NCI-H2081 (cell line): ENCODE measurements at places on chromosomes 7 and 10.
A peak's percentile ranks its signal among the peaks of the same experiment; 100 is the strongest.

- DNase-seq, result no peak
These were observed 44.0 kb downstream of the COL13A1 start for GRCh38 chr10:69845574-69846292.

- DNase-seq, result no peak
These were observed 52.1 kb downstream of the TRRAP start for GRCh38 chr7:98930464-98930863.

DNA sequence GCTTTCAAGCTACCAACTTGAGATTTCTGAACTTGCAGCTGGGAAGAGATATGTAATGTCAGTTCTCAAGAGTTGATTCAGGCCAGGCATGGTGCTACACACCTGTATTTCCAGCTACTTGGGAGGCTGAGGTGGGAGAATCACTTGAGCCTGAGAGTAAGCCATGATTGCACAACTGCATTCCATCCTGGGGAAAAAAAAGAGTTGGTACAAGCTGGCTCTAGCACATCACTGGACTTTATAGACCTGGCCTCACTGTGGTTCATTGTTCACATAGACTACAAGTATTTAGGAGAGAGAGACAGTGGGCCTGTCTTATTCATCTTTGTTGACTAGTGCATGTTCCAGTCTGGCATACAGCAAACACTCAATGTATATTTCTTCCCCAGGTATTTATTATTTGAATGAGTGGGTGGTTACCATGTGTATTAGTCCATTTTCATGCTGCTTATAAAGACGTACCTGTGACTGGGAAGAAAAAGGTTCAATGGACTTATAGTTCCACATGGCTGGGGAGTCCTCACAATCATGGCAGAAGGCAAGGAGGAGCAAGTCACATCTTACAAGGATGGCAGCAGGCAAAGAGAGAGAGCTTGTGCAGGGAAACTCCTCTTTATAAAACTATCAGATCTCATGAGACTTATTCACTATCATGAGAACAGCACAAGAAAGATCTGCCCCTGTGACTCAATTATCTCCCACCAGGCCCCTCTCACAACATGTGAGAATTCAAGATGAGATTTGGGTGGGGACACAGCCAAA is 176.5 kb downstream of the PFKFB3 start:
- no peak for DNase-seq

DNA sequence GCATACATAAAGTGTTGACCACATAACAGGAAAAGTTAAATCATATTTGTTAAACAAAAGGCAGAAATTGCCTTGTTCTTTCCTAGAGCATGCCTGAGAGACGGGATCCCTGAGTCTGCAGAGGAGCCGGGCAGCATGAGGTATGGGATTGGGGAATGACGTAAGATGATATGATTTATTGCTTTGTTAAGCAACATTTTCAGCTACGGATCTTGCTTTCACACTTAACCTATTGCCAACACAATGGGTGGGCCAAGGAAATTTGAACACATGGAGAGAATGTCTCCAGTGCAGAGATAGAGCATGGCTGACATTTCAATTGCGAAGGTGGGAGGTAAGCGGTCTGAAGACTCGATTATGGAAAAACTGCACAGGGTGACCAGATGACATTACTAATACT is 76.7 kb downstream of the EMX2 start:
- no peak for DNase-seq

GRCh38 chr10:79049931-79050895 is 18.6 kb upstream of the ZMIZ1 start:
- DNase-seq, result no peak

DNA sequence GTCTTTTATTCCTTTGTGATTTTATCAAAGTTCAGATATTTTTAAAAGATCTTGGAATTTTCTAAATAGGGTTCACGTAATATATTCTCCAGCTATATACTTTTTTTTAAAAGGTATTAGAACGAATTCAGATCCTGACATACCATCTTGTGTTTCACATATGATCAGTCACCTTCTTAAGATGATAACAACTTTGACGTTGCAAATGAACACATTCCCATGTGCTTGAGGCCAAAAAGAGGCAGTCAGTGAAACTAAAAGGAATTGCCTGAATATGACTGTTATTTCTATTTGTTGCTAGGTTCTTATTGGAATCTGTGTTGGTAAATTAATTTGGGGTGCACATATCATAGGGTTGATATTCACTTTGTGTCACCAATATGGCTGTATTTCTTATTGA is 310.1 kb downstream of the MDFIC start:
- no peak for DNase-seq

GRCh38 chr10:30834153-30834552 is 197.5 kb downstream of the ZNF438 start:
- DNase-seq, result no peak

DNA sequence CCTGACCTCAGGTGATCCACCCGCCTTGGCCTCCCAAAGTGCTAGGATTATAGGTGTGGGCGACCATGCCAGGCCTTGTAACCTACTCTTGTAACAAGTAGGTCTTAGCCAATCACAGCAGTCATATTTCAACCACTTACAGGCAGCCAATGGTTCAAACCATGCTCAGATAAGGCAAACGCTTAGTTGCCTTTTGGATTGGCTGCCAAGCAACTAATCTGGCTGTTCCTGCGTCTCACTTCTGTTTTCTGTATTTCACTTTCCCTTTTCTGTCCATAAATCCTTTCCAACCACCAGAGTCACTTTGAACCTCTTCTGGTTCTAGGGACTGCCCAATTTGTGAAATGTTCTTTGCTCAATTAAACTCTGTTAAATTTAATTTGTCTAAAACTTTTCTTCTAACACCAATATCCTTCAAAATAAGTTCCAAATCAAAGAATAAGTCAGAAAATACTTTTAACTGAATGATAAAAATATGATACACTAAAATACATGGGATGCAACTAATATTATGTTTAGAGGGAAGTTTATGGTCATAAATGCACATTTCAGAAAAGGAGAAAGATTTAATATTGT is 19.1 kb upstream of the PRF1 start:
- no peak for DNase-seq

- DNase-seq, result no peak
These were observed 86.3 kb downstream of the PTPRE start for GRCh38 chr10:127993056-127993690.

DNA sequence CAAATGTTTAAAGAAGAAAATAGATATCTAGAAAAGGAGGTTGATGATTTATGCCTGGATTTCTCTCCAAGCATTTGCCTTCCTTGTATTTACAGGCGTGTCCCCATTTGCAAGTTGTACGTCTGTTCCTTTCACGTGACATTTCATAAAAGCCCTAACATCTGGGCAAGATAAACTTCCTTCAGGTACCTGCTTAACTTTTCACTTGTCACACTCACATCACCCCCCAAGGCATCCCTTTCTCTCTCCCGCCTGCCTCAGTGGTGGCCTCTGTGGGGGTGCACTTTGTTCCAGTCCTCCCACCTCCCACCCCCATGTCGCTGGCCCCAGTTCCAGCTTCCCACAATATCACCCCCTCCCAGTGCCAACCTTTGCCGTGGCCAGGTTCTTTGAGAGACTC is 6.7 kb downstream of the TWIST1 start:
- DNase-seq, result no peak

GRCh38 chr7:118148930-118149329 is 35.0 kb upstream of the LSM8 start:
- DNase-seq, result no peak

- DNase-seq, result no peak
These were observed 264.7 kb upstream of the YAE1 start for GRCh38 chr7:39301543-39301942.

DNA sequence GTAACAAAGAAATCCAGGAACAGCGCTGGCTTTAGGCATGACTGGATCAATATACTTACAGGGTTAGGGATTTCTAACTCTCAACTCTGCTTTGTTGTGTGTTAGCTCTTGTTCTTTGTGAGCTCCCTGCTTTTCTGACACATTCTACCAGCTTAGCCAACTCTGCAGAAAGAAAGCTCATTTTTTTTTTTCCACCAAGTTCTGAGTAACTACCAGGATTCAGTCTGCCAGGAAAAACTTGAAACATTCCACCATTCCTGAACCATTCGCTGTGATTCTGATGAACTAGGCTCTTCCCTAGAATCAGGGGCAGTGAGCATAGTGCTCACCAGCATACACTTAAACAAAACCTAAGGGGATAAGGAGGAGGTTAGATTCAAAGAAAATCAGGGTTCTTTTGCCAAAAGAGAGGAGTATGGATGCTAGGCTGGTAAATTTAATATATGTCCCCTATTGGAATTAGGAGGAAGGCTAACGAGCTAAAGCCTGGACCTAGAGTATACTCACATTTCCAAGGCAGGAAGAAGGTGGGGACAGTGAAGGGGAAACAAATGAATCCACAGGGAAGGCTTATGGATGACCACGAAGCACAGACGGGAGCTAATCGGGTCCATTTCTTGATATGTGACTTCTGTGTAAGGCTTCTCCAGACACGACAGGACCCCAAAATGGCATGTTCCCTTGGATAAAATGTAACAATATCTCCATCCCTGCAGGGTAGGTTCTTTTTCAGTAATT is 183.4 kb downstream of the PRKG1 start:
- no peak for DNase-seq

GRCh38 chr7:31776616-31777015 is 89.6 kb downstream of the PPP1R17 start:
- no peak for DNase-seq

DNA sequence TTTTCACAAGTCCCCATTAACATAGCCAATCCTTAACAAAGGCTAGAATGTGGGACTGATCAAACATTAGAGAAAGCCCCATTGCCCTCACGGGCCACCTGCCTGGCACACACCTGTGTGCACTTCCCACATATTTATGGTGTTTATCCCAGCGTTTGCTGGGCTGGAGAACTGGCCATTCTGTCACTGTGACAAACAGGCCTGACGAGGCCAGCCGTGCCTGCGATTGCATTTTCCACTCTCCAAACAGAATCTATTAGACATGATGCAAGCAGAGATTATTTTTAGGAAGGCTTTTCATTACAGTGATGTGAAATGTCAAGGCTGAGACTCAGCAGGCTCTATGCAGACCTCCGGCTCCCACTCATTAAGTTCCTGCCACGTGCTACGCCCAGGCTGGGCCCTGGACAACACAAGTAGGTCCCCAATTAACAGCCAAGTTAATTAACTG is 20.4 kb downstream of the PTPRN2 start:
- no peak for DNase-seq

DNA sequence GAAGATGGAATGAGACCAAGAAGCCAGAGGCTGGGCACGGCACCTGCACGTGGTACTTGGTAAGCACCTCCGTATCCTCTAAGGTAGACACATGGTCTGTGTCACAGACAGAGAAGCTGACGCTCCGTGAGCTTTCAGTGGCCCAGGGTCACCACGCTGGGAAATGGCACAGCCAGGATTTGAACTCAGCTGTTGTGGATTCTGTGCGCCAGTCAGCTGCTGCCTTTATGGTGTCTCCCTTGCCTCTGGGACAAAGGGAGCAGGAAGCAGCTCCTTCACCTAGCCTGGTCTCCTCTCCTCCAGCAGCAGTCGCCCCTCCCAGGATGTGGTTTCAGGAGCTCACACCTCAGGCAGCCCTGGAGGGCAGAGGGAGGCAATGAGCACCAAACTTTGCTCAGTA is 110.8 kb downstream of the ARHGAP22 start:
- DNase-seq, result no peak

- DNase-seq, result no peak
These were observed 273.9 kb upstream of the ADARB2 start for GRCh38 chr10:2011106-2011716.

- no peak for DNase-seq
These were observed 7.1 kb downstream of the GRM8 start for GRCh38 chr7:127245607-127246006.

GRCh38 chr7:48112401-48113165 is 23.5 kb downstream of the UPP1 start:
- no peak for DNase-seq

GRCh38 chr7:25726170-25726780 is 425.7 kb upstream of the NFE2L3 start:
- DNase-seq, result no peak

GRCh38 chr10:80356563-80356988 is at the start of the genes DYDC1 and DYDC2:
Gene DYDC1, minus strand, starts transcription at chr10:80356755. Its CDS starts 4,154 bp downstream, at chr10:80352601.
Gene DYDC2, plus strand, starts transcription at chr10:80356781. Its CDS starts 5,663 bp downstream, at chr10:80362444.
- DNase-seq, result peak; percentile 56

DNA sequence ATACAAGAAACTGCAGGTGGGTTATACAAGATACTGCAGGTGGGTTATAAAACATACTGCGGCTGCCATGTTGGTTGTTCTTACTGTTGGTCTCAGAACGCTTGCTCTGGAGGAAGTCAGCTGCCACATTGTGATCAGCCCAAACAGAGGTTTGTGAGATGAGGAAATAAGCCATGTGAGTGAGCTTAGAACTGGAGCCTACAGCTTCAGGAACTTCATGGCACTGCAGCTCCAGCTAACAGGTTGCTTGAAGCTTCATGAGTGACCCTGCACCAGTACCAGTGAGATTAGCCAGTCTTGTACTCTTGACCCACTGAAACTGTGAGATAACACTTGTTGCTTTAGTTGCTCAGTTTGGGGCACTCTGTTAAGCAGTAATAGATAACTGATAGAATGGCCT is 74.5 kb upstream of the PRKCQ start:
- DNase-seq, result no peak

DNA sequence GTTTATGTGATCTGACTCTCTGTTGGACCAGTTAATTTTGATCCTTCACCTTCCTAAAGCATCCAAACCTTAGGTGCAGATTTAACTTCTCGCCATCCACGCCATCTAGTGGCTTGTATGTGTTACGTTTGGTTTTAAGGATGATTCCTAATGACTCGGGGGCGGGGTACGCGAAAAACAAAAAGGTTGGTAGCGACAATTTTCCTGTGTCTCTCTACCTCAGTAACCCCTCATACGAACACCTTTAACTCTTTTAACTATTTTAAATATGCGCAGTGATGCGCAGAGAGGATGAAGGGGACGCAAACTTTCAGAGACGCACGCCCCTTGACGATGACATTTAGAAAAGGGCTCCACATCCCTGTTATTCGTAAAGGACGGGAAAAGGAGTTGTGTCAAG is 714 bp upstream of the KCND2 start:
- DNase-seq, result peak; percentile 87

GRCh38 chr7:132179080-132179430 is 397.2 kb downstream of the PLXNA4 start:
- DNase-seq, result no peak

- DNase-seq, result no peak
These were observed 17.3 kb upstream of the SMNDC1 start for GRCh38 chr10:110321869-110322620.

DNA sequence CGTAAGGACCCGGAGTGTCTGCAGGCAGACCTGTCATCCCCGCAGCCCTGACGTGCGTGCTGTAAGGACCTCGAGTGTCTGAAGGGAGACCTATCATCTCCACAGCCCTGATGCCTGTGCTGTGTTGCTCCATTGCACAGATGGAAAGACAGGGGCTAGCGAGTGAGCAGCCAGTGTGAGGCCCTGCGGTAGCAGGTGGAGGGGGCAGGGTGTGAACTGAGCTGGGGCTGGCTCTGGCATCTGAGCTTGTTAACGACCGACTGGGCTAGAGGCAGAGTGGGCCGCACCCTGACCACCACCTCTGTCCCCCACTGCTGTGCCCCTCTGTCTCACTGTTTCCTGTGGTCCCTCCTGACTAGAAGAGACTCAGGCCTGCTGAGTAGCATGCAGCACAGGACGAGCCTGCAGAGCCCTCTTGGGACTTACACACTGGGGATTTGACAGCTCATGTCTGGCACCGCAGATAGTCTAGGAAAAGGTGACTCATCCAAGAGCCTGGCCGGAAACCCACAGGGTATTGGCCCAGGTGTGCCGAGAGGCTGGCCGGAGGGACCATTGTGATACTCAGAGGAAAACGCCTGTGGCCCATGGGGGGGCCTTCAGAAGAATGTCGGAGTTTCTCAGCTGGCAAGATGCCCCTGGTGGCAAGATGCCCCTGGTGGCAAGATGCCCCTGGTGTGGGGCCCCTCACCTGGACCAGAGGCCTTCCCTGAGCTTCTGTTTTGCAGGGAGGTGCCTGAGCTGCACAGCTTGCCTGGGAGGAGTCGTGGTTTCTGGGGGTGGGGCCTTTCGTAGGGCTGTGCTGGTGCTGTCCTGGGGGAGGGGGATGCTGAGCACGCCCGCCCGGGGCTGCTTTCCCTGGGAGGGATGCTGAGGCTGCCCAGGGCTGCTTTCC is 34.3 kb downstream of the INPP5A start:
- DNase-seq, result no peak
